Renal cortical epithelial cell (primary cell): ENCODE measurements at places on chromosomes 6 and 20. TPM values are rescaled to one million over a fixed set of nuclear protein-coding genes. Genes with fewer than 3 reads are reported as not detected.

DNA sequence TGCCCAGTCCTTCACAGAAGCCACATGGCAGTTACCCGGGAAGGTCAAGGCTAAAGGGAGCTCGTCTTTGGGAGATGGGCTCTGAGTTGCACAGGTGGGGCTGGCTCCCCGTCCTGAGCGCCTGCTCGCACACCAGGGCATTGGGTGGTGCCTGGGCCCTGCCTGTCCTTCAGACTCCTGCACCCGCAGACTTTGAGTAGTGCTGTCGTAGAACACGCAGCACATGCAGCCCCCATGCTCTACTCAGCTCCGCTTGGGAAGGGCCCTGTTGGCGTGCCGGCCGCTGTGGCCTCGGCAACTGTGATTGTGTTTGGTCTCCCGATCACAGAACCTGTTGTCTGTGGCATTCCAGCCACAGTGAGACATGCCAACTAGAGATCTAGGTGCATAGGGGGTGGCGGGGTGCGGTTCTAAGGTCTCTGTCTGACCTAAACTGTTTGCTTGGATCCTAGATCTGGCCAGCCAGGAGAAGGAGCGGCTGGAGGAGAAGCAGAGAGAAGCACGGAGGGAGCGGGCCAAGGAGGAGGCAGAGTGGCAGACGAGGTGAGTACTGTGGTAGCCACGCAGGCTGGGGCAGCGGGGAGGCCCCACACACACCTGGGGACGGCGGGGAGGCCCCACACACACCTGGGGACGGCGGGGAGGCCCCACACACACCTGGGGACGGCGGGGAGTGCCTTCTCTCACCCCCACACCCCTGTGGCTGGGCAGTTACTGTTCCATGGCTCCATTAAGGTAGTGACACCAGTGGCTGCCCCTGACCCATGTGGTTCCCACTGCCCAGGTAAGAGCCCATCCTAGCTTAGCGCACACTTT, 11.3 kb upstream of the ADRM1 start:
- no peak for DNase-seq

GRCh38 chr20:17558154-17558940, 11.5 kb upstream of the DSTN start:
- DNase-seq = peak; percentile 87

GRCh38 chr20:57713505-57713903, 3.7 kb upstream of the PMEPA1 start:
- no peak for DNase-seq

CD109 gene
- total RNA-seq = 25.2 and 29.8 TPM in 2 replicates

DBNDD2 gene
- total RNA-seq = 7.1 and 18.4 TPM in 2 replicates
